NCI-H187 (cell line): ENCODE measurements at places on chromosomes 11 and 22.

- no peak for DNase-seq
These were observed 101.7 kb downstream of the DEUP1 start for GRCh38 chr11:93432247-93432646.

DNA sequence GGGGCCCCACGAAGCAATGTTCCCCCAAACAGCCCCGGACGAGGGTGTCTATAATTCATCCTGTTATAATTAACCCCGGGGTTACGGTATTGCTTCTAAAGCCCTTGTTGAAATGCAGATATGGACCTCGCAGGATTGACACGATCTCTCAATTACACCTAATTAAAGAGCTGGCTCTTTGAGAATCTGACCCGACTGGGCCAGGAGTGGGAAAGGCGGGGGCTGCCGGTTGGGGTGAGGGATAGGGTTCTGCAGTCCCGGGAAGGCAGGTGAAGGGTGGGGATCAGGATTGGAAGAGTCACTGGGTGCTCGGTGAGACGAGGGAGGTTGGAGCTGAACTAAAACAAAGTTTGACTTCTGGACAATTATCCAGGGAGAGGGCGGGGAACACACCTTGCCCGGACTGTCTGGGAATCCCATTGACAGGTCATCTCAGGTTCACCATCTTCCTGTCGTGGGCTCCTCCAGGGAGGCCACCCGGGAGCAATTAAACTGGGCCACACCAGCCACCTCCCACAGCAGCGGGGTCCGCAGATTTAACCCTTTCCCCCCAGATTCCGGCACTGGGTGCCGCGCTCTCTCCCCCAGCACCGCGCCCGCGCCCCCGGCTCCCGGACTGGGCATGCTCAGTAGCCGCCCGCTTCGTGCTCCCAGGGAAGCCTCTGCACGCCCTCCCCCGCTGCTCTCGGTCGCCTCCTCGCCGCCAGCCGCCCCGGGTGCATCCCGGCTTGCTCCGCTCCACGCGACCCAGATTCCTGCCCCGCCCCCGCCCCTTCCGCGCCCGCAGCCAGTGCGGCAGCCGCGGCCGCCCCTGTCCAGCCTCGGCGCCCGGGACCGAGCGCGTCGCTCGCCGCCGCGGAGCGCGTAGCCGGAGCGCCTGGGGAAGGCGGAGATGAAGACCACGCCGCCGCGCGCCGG lies at the start of gene ELMOD1:
ELMOD1 (plus strand) TSS at position 688 of the 918 bp plus-strand sequence. CDS start 27,043 bp downstream, outside the sequence.
- DNase-seq = peak; percentile 26

DNA sequence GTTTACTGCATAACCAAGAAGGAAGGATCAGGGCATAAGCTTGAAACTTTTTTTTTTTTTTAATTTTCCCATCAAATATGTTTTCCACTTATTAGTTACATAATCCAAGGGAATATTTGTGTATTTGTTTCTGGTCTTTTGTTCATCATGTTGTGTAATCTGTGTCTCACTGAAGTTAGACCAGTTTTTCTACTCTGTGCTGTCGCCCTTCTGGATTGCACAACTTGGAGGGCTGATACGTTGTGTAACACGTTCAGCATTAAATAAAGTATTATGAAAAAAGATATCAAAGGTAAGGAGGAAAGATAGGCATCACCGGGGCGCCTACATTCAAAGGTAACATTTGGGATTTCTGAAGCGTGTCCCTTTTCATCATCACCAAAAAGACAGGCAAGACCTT lies 3.3 kb upstream of the E2F8 start:
- no peak for DNase-seq

- DNase-seq = peak; percentile 3
These were observed 2.7 kb upstream of the RHOD start for GRCh38 chr11:67053896-67054329.

- DNase-seq = no peak
These were observed 352 bp downstream of the C22orf23 start for GRCh38 chr22:37953062-37953436.

DNA sequence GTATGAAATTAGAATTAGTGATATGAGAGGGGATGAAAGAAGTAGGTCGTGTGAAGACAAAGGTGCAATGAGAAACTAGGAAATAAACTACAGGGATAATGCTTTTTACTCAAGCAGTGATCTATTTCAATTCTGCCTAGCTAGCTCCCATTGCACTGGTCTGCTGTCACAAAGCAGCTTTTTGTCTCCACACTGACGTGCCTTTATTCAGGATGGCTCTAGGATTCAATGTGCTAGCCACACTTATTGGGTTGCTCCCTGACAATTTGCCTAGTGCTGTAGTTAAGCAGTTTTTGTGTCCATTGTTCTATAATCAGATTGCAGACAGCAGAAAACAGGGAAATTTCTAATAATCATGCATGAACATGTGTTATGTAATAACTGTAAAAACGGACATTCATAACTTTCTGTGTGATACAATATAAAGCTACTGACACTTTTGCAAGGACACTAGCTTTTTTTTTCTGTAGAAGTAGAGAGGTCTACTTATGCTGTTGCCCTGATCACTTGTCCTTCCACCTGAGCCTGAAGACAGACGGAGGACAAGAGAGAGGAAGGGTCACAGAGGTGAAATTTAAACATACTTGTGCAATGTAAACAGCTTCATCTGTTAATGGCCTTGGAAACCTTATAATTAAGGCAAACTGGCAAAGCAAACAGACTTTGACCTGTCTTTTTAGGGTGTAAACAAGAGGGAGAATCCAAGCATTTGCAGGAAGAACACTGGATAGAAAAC lies 269.6 kb downstream of the LRRC4C start:
- DNase-seq = no peak
